ENCODE measurements at places on chromosomes 12 and 14. TPM values are rescaled to one million over a fixed set of nuclear protein-coding genes. Genes with fewer than 3 reads are reported as not detected.

Gene SLC6A12
- not detected for total RNA-seq

Gene EML5
- total RNA-seq = 0.40 TPM

Gene SLC17A8
- total RNA-seq = not detected

Gene PTMS
- 91.7 TPM for total RNA-seq

Gene NKX2-8
- not detected for total RNA-seq

Gene RDH16
- total RNA-seq = not detected

Gene TCP11L2
- 2.4 TPM for total RNA-seq

Gene PRIMA1
- total RNA-seq = not detected

Gene PMEL
- 3.7 TPM for total RNA-seq

Gene RIPK3
- 6.4 TPM for total RNA-seq

Gene PHETA1
- total RNA-seq = 21.2 TPM

Gene CD163
- total RNA-seq = not detected

Gene RNASE2
- not detected for total RNA-seq

Gene EXOC3L4
- 0.17 TPM for total RNA-seq

Gene HNRNPA1
- total RNA-seq = 1,064 TPM

Gene CLEC12A
- not detected for total RNA-seq

Gene MYO1H
- not detected for total RNA-seq

Gene KLRC1
- total RNA-seq = not detected

Gene SNRNP35
- total RNA-seq = 12.0 TPM

Gene GPR84
- not detected for total RNA-seq

Gene PLA2G1B
- not detected for total RNA-seq

Gene GNB3
- 0.29 TPM for total RNA-seq

Gene ARHGEF40
- total RNA-seq = 42.7 TPM

Gene TRHDE
- 26.9 TPM for total RNA-seq

Gene PROX2
- not detected for total RNA-seq

Gene SLC5A8
- not detected for total RNA-seq

Gene HOXC12
- not detected for total RNA-seq

Gene SSPN
- total RNA-seq = 1.6 TPM

Gene HHIPL1
- 4.9 TPM for total RNA-seq

Gene CHGA
- not detected for total RNA-seq

Gene MSI1
- total RNA-seq = 25.8 TPM

Gene SPIC
- total RNA-seq = not detected

Gene ESPL1
- total RNA-seq = 40.1 TPM

Gene WNT1
- total RNA-seq = not detected

Gene LMO3
- not detected for total RNA-seq

Gene LRP6
- 9.3 TPM for total RNA-seq

Gene SYNE3
- total RNA-seq = not detected

Gene NPFF
- not detected for total RNA-seq

Gene CLEC1B
- total RNA-seq = not detected

Gene ARG2
- 25.9 TPM for total RNA-seq

Gene TMEM132C
- not detected for total RNA-seq

Gene FERMT2
- 60.1 TPM for total RNA-seq

Gene TNFAIP2
- 155 TPM for total RNA-seq

Gene LRRIQ1
- total RNA-seq = 0.92 TPM

Gene SMCO2
- not detected for total RNA-seq

Gene OR11H7
- total RNA-seq = not detected

Gene PPP1R36
- 0.12 TPM for total RNA-seq

Gene POTEM
- total RNA-seq = not detected

Gene CLEC1A
- total RNA-seq = not detected

All from epithelial cell of proximal tubule (primary cell).